ENCODE measurements at places on chromosomes 11 and 22.

GRCh38 chr11:19753451-19754106 lies 40.9 kb downstream of the NAV2 start:
- no peak for DNase-seq

DNA sequence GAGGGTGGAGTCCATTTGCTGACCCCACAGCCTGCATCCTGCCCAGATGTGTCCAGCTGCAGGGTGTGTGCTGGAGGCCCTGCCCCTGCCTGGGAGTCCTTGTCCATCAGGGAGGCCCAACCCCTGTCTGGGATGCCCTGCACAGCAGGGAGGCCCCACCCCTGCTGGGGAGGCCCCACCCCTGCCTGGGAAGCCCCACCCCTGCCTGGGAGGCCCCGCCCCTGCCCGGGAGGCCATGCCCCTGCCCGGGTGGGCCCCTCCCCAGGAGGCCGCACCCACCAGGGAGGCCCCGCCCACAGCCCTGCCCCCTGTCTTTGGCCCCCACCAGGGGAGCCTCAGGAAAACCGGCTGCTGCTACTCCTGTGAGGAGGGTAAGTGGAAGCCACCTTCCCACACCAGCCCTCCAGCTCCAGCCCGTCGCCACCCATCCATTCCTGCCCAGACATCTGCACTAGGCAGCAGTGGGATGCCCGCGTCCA lies 37.2 kb downstream of the MUC5B start:
- peak; percentile 53 for DNase-seq

- DNase-seq, result no peak
These were observed 17.5 kb downstream of the BCR start for GRCh38 chr22:23197836-23198235.

- no peak for DNase-seq
These were observed 1.6 kb downstream of the YIF1A start for GRCh38 chr11:66287211-66287888.

GRCh38 chr11:47495011-47495855 lies 46.3 kb upstream of the RAPSN start:
- no peak for DNase-seq

DNA sequence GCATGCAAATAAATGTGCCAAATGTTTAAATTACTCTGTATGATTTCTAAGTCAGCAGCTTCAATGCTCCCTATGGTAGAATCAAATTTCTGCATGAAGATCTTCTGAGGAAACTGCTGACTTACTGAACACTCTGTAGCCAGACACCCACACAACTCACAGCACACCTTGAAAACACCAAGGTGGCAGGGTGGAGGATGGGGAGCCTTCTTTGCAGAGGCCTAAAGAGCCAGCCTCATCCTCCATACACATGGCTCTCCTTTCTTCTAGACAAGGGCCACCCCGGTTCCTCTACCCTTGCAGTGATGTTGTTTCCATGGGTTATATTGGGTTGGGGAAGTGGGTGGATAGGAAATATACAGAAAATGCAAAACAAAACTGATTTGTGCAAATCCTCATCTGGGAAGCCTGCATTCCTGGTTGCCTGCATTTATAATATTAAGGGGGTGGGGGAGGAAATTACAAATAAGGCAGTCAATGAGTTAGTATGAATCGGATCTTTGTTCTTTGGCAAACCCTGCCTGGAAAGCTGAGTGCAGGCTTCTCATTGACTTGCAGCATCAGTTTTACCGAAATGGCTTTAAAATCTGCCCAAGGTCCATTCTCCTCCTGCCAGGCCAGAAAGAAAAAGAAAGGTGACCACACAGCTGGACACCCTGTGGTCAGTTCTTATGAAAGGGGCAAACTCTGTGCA lies 15.8 kb upstream of the ETS1 start:
- no peak for DNase-seq

GRCh38 chr11:74077193-74077592 lies 68.3 kb upstream of the UCP3 start:
- DNase-seq, result no peak

- no peak for DNase-seq
These were observed 434.2 kb downstream of the DYNC2H1 start for GRCh38 chr11:103543456-103543855.

DNA sequence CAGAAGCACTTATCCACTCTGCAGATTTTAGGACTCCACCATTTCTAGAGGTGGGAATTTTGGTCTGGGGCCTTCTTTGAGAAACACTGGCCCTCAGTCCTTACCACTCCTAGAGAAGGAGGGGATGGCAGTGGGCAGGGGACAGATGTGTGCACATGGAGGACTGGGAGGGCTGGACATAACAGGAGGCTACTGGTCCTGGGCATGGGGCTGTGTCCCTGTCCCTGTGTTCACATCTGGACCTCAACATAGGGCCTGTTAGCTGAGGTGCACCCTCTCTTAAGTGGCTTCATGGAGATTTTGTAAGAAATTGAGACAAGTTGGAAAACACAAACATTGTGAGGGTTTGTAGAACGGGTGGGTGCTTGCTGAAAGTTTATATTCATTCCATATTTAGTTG lies 103.4 kb downstream of the ATXN10 start:
- no peak for DNase-seq

- no peak for DNase-seq
These were observed 6.8 kb upstream of the ALX4 start for GRCh38 chr11:44316659-44317240.

DNA sequence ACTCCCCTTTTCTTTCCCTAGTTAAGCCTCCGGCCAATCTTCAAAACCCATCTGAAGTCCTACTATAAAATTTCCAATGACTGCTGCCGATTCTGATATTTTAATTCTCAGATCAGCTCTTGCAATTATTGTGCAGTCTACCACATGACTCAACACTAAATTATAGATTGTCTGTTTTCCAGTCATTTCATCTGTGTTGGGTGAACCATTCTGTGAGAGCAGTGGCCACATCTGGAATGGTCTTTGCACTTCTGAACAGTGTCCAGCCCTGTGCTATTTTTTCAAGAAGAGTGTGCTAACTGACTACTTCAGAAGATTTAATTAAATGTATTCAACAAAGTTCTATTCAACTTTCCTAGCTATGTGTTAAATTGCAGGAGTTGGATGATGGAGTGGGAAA lies 47.2 kb upstream of the MMP7 start:
- no peak for DNase-seq

- no peak for DNase-seq
These were observed 11.3 kb downstream of the IFT27 start for GRCh38 chr22:36764641-36765040.

GRCh38 chr22:24433828-24434470 lies 6.5 kb downstream of the ADORA2A start:
- peak; percentile 79 for DNase-seq

- no peak for DNase-seq
These were observed 877.3 kb downstream of the BRD1 start for GRCh38 chr22:48950151-48950915.

DNA sequence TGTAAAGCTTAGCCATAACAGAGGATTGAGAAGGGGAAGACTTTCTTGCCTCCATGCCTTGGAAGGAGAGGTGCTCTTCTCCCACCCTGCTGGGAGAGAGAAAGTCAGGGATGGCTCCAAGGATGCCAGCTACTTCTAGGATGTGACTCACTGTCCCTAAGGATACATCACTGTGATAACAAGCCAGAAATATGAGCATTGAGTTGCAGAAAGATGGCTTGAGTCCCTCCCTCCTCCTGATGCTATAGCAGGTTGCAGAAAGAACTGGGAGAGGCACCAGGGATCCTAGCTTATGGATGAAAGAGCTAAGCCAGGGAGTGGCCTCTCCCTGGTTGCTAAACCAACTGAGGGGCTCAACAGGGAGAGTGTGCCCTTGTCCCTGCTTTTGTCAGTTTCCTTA lies 27.8 kb upstream of the FJX1 start:
- DNase-seq, result no peak
